Stimulated activated CD4-positive, alpha-beta T cell treated with anti-CD3 and anti-CD28 coated beads, Interleukin-15, amount 100 ng/mL, for 1 hour (primary cell): ENCODE measurements at places on chromosomes 3 and 15.

DNA sequence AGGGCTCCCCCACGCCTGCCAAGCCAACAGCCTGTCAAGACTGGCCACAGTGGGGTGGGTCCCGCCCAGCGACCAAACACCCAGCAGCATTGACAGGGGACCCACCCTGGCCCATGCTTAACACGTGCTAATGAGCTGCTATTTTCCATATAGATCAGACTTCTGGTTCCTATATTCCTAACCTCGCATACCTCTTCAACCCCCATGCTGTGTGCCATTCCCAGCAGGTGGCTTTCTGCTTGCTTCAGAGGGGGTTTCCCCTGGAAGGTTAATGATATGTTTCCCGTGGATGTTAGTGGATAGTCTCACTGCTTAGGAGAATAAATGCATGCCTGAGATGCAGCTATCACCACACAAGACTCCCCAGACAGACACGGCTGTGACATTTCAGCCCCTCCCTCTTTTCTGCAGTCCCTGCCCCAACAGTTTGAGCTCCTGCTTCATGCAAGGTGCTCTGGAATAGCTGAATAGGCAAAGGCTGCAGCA is 37.9 kb upstream of the MGLL start:
- no peak for DNase-seq

GRCh38 chr3:24088782-24089181 is 143.7 kb downstream of the NR1D2 start:
- DNase-seq: no peak

GRCh38 chr15:92812271-92812670 is 87.9 kb upstream of the CHD2 start:
- no peak for DNase-seq

DNA sequence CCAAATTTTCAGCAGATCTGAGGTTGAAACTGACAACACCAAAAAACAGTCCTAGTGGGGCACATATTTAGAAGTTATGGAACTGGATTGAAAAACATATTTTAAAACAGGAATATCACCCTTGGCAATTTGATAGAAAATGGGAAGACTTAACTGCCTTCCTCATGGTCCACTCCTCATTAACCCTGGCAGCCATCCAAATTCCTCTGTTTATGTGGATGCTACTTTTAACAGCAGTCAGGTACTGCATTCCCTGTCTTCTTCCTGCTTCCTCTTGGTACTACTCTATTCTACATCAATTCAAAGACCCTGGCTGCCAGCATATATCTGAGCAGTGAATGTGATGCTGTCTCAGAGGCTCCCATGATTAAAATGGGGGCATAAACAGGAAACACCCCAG is 54.3 kb downstream of the PDE8A start:
- DNase-seq: no peak

- DNase-seq: no peak
Observed at GRCh38 chr15:62618432-62618831, 424.1 kb upstream of the TPM1 start.

GRCh38 chr15:70027518-70027917 is 70.2 kb downstream of the TLE3 start:
- no peak for DNase-seq

- no peak for DNase-seq
Observed at GRCh38 chr15:94453227-94453988, 222.0 kb downstream of the MCTP2 start.

- no peak for DNase-seq
Observed at GRCh38 chr3:101128001-101128400, 134.8 kb upstream of the ABI3BP start.

GRCh38 chr3:99023590-99024192 is 122.2 kb upstream of the DCBLD2 start:
- no peak for DNase-seq

DNA sequence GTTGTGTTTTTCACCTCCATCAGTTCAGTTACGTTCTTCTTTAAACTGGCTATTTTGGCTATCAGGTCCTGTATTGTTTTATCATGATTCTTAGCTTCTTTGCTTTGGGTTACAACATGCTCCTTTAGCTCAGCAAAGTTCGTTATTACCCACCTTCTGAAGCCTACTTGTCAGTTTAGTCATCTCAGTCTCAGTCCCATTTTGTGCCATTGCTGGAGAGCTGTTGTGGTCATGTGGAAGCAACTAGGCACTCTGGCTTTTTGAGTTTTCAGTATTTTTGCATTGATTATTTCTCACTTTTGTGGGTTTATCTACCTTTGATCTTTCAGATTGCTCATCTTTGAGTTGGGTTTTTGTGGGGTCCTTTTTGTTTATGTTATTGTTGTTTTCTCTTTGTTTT is 151.3 kb downstream of the CFAP20DC start:
- no peak for DNase-seq

DNA sequence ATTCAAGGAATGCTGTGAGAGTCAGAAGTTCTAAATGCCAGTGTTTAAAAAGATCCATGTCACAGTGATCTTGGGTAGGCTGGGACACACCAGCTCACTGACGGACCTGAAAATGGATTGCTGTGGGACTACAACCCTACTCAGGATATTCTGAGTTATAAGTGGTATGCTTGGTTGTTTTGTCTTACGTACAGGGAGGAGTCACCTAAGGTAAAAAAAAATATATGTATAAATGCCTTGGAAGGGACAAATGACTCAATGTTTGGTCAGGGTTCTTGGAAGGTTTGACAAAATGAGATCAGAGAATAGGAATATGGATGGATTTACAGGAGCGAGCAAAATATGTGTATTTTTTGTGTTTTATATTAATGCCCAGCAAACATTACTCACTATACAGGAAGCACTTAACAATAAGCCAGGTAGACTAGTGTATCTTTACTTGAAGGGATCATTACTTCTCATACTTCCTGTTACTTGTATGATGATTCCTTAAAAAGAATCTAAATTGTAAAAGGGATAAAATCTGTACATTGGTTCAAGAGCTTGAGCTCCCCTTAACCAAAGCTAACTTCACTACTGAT is 767.3 kb downstream of the GBE1 start:
- DNase-seq: no peak

DNA sequence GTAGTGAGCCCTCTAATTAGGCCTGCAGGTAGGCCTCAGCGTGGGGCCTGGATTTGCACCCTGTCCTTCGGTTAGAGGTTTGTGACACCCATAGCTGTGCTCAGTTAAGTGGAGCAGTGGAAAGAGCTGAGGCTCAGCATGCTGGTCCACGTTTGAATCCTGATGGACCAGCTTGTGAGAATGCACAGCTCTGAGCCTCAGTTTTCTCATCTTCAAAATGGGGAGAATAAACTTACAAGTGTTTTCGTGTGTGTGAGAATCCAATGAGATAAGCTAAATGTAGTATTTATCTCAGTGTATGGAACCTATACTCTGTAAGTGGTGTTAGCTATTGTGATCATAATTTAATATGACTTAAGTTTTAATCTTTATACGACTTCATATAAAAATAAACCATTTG is 22.5 kb downstream of the EEFSEC start:
- no peak for DNase-seq
